GM10248 (cell line): ENCODE measurements at places on chromosomes 12 and 14.
A peak's percentile ranks its signal among the peaks of the same experiment; 100 is the strongest.

GRCh38 chr14:56886471-56887062 is 76.3 kb upstream of the OTX2 start:
- no peak for DNase-seq

GRCh38 chr12:1706632-1706980 is 15.7 kb downstream of the ADIPOR2 start:
- no peak for DNase-seq

GRCh38 chr12:122166422-122167349 is 7.3 kb downstream of the IL31 start:
- DNase-seq = peak; percentile 68

- DNase-seq = no peak
These were observed 95.2 kb upstream of the TMCC3 start for GRCh38 chr12:94745562-94745961.

DNA sequence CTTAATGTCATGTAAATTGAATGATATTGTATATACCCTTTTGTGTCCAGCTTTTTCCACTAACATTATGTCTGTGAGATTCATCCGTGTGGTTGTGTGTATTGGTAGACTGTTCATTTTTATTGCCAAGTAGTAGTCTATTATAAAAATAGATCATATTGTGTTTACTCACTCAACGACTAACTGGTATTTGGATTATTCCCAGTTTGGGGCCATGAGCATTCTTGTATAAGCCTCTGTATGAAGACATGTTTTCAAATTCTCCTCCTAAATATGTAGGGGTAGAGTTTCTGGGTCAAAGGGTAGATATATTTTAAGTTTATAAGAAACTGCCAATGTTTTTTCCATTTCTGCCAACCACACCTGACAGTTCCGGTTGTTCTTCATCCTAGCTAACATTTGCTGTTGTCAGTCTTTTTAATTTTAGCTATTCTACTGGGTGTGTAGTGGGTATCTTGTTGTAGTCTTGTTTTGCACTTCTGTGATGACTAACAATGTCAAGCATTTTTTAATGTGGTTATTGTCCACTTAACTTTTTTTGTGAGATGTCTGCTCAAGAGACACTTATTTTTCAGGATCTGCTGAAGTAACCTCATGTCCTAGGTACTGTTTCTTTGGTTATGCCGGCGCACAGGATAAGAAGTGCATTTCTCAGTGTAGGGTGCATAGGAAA is 93.2 kb downstream of the DACT1 start:
- DNase-seq = no peak

DNA sequence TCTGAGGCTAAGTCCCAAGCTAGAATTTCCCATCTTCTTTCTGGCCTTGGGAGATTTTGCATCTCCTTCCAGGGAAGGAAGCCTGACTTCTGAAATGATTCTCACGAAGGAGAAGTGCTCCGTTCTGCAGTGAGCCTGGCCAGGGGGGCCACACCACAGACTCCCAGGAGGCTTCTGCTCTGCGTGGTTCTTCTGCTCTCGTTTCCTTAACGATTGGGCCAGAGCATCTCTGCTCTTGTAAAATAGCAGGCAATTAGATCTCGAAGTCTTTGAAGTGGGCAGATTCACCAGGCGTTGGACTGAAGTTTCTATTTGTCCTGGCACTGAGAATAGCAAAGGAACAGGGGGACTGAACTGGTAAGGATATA is 6.7 kb upstream of the BATF start:
- DNase-seq = peak; percentile 57

DNA sequence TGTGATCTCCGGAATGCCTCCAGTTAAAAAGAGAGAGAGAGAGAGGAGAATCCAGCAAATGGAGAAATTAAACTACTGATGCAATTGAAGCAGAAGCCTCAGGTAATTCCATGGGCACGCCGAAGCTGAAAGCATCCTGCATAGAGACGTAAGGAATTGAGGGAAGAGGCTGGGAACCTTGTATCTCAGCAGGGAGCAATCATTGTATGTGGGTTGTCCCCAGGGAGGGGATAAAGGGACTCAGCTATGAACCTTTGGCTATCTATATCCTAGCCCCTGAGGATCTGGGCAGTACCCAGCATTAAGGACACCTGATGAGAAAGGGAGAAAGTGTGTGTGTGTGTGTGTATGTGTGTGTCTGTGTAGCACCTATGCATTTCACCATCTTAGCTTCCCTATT is 95.8 kb upstream of the ATXN7L3B start:
- DNase-seq = no peak

GRCh38 chr12:55741931-55742680 is 816 bp upstream of the GDF11 start:
- DNase-seq = no peak

GRCh38 chr14:104931304-104931770 is 6.7 kb downstream of the PLD4 start:
- DNase-seq = peak; percentile 15

DNA sequence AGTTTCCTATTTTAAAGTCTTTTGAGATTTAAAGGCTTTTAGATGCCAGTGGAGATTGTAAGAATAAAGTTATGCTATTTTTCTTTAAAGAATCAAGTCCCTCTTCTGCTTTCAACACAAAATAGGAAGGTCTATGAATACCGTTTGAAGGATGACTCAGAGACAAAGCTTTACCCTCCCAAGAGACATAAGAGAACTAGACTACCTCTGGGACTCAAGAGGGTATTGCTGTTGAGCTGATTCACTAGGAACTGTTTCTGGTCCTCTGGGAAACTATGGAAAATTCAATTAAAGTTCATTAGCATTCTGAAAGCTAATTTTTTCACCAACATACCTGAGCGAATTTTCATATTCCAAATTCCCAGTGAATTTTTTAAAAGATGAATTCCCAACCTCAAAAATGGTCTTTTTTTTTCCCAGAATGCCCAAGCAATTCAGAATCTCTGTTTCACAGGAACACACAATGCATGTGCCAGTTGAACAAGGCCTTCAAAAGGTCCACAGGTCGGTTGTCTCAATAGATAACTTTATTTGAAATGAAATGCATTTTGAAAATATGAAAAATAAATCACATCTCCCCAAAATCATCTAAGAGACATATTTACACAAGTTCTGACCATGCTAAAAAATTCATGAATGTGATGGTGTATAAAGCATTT is 6.5 kb downstream of the PHLDA1 start:
- no peak for DNase-seq

GRCh38 chr12:43675048-43675904 is 83.3 kb downstream of the PUS7L start:
- no peak for DNase-seq

DNA sequence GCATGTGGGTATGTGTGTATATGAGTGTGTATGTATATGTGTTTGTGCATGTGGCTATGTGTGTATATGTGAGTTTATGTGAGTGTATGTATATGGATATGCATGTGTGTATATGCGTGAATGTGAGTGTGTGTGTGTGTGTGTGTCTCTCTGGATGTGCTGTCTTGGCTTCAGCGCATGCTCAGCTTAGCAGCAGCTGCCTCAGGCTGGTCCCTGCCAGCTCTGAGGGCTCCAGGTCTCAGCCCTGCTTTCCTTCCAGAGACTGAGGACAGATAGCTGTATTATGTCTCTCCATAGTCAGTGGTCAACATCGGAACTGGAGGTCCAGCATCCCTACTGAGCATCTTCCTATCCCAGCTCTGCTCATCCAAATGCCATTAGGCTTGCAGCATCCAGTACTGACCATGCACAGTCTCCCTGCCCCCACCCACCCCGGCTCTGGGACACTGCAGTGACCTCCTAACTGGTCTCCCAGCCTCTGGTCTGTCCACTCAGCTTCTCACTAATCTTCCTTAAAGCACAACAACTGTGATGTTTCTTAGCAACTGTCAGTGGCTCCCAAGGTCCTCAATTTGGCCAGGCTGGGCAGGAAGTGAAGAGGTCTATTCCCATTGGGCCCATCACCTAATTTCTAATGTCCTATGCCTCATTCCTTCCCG is 22.8 kb downstream of the FAIM2 start:
- DNase-seq = no peak

GRCh38 chr12:60535363-60535762 is 939.5 kb downstream of the SLC16A7 start:
- DNase-seq = no peak

GRCh38 chr12:31510034-31510433 is 80.9 kb downstream of the DENND5B start:
- DNase-seq = no peak

- no peak for DNase-seq
These were observed 762 bp downstream of the PPP2R5E start for GRCh38 chr14:63542231-63542999.

DNA sequence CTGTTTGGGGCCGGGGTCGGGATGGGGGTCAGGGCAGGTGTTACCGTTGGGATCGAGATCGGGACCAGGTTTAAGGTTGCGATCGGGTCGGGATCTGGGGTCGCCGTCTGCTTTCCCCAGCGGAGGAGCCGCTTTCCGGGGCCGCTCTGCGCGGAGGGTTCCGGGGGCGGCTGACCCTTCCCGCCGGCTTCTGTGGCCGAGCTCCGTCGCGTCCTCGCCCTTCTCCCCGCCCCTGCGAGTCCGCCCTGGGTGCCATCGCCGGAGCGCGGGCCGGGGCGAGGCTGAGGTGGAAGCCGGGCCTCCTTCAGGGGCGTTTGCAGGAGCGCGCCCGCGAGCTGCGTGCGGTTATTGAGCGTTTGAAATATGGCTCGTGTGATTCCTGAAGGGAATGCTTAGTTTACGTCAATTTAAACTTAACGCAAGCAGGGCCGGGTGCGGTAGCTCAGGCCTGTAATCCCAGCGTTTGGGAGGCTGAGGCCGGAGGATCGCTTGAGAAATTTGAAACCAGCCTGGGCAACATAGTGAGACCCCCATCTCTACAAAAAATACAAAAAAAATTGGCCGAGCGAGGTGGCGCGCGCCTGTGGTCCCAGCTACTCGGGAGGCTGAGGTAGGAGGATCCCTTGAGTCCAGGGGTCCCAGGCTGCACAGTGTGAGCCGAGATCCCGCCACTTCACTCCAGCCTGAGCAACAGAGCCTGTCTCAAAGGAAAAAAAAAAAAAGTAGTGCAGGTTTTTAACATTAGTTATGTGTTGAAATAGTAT is 620 bp downstream of the PGAM5 start:
- peak; percentile 53 for DNase-seq

GRCh38 chr14:29236401-29236800 is 469.8 kb downstream of the FOXG1 start:
- DNase-seq = no peak

GRCh38 chr12:95214466-95214865 is 2.8 kb downstream of the FGD6 start:
- DNase-seq = no peak

DNA sequence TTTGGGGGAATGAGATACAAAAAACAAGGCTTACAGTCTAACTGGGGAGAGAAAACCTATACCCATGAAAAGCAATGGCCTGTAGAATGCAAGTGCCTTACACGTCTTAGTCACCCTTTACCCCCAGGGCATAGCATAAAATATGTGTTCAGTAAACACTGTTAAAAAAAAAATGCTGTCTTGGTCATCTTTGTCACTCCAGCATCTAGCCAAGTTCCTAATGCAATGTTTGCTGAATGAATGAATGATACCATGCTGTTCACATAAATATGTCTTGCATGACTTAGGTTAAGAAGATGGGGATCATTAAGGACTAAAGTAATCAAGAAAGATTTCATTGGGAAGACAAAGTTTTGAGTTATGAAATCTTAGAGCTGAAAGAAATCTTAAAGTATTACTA is 38.5 kb downstream of the PPP2R5E start:
- no peak for DNase-seq

- no peak for DNase-seq
These were observed 7.9 kb upstream of the BBS10 start for GRCh38 chr12:76356071-76356470.

DNA sequence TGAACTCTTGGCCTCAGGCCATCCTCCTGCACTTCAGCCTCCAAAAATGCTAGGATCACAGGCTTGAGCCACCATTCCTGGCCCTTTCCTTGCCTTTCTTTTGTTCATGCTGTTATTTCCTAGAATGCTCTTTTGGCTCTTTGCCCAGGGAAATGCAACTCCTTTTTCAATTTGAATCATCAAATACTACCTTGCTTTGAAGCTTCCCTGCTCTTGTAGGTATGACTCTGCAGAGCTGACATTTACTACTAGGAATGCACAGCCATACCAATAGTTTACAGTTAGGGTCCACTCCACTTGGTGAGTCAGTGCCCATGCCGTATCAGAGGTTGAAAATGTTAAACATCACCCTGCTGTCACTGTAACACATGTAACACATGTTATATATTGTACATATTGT is 107.0 kb upstream of the CRY1 start:
- no peak for DNase-seq

DNA sequence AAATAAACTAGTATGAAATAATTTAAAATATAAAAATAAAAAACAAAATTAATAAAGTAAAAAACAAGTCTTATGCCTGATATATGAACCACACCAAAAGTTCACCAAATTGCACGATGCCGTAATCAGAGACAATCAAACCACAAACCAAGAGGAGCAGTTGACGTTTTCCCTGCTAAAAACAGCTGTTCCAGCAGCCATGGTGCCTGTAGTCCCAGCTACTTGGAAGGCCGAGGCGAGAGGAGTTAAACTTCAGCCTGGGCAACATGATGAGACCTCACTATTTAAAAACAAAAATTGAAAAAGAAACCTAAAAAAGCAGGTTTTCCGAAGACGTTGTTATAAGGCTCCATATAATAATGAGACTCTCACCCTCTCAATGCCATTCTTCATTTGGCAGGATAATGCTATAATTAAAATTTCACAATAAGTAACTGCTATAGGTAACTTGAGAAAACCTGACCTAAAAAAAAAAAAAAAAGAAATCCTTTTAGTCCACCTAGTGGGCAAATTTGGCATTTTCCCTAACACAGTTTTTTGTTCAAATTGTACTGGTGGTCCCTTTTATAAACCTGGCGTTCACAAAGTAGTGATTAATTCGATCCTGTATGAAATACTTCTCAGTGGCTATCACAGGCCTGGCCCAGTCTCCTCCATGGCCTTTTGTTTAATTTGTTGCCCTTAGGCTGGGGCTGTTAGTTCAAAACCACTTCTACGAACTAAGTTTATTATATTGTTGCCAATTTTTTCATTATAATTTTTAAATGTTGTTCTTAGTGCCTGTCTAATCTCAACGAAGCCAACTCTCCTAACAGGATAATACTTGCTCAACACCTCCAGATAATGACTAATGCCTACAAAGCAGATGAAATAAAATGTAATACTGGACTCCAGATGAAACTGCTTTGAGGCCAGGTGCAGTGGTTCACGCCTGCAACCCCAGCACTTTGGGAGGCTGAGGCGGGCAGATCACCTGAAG is 62.1 kb downstream of the TNFAIP2 start:
- DNase-seq = peak; percentile 42
